ENCODE measurements at places on chromosomes 11 and 22.

DNA sequence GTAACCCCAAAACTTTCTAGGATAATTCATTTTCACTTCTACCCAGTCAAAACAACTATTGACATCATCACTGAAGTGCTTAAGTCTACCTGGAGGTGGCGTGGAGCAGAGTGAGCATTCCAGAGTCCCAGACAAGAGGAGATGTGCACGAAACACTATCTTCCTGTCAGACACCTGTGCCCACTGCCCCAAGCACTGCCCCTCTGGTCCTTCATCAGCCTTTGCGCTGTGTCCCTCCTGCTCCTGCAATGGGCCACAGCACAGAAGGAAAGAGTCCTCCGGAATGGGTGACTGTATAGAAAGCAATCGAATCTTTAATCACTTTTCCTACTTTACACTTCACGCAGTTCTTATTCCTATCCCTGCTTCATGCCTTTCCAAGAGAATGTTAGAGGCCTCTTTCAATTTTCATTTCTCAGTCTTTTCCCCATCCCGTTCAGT, 512 bp upstream of the GRIA4 start:
- no peak for DNase-seq

GRCh38 chr22:44399906-44400762, 87.4 kb upstream of the SHISAL1 start:
- no peak for DNase-seq

- no peak for DNase-seq
These were observed 209.5 kb upstream of the E2F8 start for GRCh38 chr11:19450282-19450681.

DNA sequence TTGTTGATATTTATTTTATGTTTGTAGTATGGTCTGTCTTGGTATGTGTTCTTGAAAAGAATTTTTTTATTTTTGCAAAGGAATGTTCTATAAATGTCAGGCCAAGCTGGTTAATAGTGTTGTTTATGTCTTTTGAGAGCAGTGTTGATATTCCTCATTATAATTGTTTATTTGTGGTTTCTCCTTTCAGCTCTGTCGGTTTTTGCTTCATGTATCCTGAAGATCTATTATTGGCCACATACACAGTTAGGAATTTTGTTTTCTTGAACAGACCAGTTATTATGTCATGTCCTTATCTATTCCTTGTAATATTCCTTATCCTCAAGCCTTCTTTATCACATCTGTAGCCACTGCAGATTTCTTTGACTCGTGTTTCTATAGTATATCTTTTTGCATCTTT, 56.5 kb downstream of the PDHX start:
- no peak for DNase-seq

GRCh38 chr11:74923125-74923524, 25.8 kb downstream of the XRRA1 start:
- DNase-seq, result no peak

GRCh38 chr11:8709777-8710176, 27.2 kb downstream of the RPL27A start:
- DNase-seq, result no peak

- no peak for DNase-seq
These were observed 1.1 kb downstream of the CABP7 start for GRCh38 chr22:29720811-29721323.

DNA sequence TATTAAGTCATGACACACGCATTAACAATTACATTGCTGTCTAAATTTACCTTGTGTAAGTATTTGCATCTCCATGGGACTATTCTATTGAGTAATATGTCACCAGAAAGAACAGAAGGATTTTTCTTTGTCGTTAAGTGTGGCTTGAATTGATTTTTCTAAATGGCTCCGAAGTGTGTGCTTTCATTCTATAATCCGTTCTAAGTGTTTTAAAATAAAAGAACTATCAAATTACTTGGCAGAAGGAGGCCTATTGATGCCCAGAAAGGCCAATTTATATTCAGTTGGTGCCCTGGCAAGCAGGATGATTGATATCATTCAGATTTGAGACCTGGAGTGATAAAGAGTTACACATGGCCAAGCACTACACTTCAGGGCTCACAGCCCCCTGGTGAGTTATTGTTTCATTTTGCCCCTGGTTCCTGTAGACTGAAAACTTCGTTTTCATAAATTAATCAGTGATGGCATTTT, 538.9 kb upstream of the ANO5 start:
- no peak for DNase-seq

DNA sequence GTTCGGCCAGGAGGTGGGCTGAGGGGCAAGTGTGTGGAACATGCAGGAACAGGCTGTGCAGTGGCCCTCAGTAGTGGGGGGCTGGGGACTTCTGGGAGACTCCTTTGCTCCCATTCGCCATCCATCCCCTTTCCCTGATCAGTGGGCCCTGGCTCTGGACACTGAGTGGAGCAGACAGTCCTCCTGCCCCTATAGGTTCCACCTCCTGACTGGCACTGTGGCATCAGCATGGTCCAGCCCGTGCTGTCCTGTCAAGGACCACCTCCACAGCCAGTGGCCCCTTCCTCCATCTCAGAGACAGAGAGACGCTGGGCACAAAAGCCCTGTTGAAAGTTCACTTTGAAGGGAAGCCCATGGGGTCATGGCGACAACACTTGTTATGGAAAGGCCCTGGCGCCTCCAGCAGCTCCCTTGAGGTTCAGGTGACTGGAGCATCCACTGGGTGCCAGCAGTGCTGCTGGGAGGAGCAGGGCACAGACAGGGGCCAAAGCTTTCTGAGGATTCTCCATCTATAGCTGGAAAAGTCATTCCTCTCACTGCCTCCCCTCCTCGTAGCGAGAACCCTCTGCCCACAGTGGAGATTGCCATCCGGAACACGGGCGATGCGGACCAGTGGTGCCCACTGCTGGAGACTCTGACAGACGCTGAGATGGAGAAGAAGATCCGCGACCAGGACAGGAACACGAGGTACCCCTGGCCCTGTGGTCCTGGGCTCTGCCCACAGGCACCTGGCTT, 5.6 kb downstream of the DERL3 start:
- no peak for DNase-seq

GRCh38 chr22:44574057-44574639, 76.1 kb upstream of the RTL6 start:
- DNase-seq, result no peak

- no peak for DNase-seq
These were observed 35.0 kb downstream of the CWC15 start for GRCh38 chr11:94938095-94939055.

DNA sequence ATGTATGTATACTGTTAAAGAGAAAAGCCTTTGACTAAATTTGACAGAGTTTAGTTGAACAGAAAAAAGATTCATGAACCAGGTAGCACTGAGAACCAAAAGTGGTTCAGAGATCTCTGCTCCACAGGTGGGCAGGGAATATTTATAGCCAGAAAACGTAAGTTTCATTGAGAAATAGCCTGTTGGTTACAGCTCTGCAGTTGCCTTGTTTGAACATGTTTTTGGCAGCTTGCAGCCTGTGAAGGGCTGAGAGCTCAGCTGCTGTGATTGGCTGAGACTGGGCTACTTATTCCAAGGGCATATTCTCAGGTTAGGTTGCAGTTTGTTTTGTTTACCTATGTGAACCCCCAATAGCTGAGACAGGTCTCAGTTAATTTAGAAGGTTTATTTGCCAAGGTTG, 13.5 kb upstream of the ZNF74 start:
- no peak for DNase-seq

DNA sequence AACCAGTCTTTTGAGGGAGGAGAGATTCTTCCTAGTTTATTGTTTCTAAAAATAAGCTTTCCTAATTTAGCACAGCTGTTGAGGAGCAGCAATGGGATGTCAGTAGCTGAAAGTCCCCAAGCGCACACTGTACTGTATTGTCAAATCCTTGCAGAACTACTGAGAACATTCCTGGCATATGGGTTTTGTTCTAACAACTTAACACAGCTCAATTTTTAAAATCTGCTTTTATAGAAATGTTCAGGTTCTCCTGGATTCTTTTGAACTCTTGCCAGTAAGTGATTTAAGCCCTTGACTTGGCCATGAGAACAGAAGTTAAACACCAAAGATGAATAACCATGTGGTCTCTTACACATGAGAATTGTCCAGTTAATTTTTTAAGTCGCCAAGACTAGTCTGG, 218.6 kb downstream of the FAT3 start:
- DNase-seq, result no peak

GRCh38 chr22:28241656-28242290, 322.7 kb upstream of the PITPNB start:
- DNase-seq, result no peak

All from CMK (cell line).